ENCODE measurements at places on chromosomes 3 and 15. TPM values are rescaled to one million over a fixed set of nuclear protein-coding genes. Genes with fewer than 3 reads are reported as not detected.

The AADAC gene
- total RNA-seq: 0.19 TPM

The UPK1B gene
- total RNA-seq: not detected

The TIMP4 gene
- total RNA-seq: 0.34 TPM

The PCOLCE2 gene
- 0.23 TPM for total RNA-seq

The ATOSA gene
- 66.3 TPM for total RNA-seq

The REC114 gene
- not detected for total RNA-seq

The CCDC50 gene
- total RNA-seq: 372 TPM

Measured in dermis blood vessel endothelial cell (primary cell).